NCI-H2081 (cell line): ENCODE measurements at places on chromosomes 5 and 9.

DNA sequence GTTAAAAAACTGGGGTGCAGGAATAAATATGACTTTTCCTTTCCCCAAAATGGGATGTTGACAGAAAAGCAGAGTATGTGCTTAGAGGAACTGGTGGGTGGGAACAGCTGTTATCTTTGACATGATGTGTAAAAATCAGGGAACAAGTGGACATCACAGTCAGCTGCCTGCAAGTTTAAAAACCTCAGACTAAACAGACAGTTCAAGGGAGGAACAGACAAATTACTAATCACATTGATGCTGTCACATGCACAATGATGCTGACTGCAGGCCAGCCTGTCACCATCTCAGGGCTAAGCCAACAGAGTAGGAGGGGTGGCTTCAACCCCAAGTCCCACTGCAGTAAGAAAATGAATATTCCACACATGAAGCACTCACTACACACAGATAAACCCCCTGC, 38.2 kb upstream of the UBAP2 start:
- no peak for DNase-seq

DNA sequence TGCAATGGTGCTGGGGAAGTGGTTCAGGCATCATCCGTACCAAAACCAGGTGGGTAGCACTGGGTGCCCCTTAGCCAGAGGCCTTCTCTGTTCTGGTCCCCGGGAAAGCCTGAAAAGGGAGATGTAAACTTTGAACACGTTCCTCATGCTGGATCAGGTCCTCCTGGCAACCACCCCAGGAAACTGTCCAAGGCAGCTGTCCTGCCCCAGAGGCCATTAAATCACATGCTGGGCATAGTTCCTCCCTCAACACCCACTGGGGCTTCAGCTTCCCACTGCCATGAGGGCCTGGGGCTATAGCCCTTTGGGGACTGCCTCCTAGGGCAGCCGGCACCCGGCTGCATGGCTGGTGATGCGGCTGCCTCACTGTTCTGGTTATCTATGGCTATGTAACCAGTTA, 228.9 kb upstream of the MVB12B start:
- no peak for DNase-seq

DNA sequence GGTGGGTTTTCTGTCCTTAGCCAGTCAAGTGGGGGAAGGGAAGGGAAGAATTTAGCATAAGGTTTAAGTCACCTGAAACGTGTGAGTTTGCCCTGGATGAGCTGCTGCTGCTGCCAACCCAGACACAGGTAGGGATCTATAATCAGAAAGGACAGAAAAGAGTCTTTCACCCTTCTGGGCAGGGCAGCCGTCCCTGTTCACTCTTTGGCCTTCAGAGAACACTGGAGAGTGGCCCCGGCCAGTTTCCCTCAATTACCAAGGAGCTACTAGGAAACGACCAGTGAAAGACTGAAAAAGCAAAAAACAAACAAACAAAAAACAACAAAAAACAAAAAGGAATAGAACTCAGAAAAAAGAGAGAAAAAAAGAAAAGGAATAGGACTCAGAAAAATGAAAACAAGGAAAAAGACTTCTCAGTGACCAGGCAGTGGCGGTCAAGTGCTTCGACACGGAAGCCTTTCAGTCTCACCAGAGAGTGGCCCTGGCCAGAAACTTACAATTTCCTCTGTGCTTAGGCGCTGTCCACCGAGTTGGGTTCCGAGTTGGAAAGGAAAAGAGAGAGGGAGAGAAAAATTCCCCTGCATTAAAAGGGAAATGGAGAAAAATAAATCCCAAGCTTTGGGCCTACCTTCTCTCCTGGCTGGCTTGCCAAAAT, 2.5 kb upstream of the GM2A start:
- DNase-seq, result no peak

- DNase-seq, result no peak
These were observed 639 bp upstream of the SLC2A8 start for GRCh38 chr9:127396253-127396807.
